ENCODE measurements at places on chromosomes 12 and 14. TPM values are rescaled to one million over a fixed set of nuclear protein-coding genes. Genes with fewer than 3 reads are reported as not detected.
A peak's percentile ranks its signal among the peaks of the same experiment; 100 is the strongest.

- no peak for DNase-seq
Observed at GRCh38 chr14:26873362-26873960, 275.6 kb upstream of the NOVA1 start.

RHOJ gene
- 8.5 TPM for total RNA-seq

VRTN gene
- total RNA-seq, result not detected

DNA sequence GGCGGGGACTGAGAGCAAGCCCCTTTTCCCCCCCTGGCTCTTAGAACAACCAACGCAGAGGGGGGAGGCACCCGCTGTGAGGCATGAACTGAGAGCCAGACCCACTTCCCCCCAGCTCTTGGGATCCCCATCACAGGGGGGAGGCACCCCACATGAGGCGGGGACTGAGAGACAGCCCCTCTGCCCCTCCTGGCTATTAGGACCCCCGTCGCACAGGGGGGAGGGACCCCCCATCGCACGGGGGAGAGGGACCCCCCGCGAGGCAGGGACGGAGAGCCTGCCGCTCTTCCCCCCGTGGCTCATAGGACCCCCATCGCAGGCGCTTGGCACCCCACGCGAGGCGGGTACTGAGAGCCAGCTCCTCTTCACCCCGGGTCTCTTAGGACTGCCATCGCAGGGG lies 195.8 kb upstream of the PZP start:
- DNase-seq, result no peak

DNA sequence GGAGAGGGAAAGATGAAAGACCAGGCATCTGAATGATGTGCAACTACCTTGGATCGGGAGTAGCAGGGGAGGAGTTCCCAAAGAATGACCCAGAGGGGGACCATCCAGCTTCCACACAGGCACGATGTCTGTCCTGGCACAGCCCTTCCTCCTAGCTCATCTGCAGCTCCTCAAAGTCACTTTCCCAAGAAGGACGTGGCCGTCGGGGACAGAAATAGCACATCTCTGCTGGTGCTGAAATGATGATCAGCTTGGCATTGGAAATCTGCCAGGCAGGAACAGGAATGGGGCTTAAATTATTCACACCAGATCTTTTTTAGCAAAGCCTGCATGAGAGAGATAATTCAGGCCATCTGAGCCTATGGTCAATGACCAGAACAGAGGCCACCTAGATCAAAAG lies 41.7 kb downstream of the TSPAN11 start:
- peak; percentile 80 for DNase-seq

GRCh38 chr14:51780741-51781140 lies 79.7 kb upstream of the GNG2 start:
- no peak for DNase-seq

GRCh38 chr14:65850429-65851135 lies 438.1 kb downstream of the FUT8 start:
- DNase-seq, result no peak
